Sigmoid colon (tissue), 7 donors: ENCODE measurements at places on chromosomes 11 and 22. TPM values are rescaled to one million over a fixed set of nuclear protein-coding genes. Genes with fewer than 3 reads are reported as not detected.

DNA sequence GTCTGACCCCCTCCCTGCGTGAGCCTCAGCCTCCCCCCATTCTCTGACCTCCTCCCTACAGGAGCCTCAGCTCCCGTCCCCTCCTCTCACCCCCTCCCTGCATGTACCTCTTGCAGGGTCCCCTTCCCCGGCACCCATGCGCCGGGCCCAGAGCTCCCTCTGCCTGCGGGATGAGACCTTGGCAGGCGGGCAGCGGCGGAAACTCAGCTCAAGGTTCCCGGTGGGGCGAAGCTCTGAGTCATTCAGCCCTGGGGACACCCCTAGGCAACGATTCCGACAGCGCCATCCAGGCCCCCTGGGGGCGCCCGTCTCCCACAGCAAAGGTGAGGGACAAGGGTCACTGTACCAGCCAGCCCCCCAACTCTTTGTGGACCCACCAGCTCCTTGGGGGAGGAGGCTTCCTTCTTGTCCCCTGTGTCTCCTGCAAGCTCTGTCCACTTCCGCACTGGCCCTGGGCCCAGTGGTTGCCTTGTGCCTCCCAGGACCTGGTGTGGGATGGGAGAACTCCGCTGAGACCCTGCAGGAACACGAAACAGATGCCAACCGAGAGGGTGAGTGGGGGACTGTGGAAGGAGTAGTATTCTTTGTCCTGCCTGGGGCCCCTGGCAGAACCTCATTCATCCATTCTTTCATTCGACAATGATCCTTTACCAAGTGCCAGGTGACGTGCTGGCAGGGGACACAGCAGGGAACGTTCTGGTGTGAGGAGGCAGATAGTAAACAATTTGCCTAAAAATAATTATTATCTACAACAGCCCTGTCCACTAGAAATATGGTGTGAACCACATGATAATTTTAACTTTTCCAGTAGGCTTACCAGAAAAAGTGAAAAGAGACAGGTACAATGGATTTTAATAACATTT is 3.7 kb upstream of the RPS6KA4 start:
- DNase-seq, result peak; percentile 89

The NXPE4 gene
- total RNA-seq, result not detected

DNA sequence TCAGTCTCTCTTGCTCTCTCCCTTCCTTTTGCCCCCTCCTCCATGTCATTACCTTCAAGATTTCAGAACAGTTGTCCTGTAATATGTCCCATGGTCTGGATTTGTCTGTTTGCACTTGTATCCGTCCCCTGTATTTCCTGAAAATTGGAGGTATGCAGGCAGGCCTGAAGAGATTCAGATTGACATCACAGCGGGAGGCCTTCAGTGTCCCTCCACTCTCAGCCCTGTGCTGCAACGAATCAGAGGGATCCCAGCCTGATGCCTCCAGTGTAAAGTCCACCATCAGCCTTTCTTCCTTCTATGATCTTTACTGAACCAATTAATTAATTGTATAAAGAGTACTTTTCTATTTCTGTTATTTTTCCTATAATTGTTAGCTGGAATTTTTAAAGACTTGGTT is 57.3 kb downstream of the ELMOD1 start:
- no peak for DNase-seq

DNA sequence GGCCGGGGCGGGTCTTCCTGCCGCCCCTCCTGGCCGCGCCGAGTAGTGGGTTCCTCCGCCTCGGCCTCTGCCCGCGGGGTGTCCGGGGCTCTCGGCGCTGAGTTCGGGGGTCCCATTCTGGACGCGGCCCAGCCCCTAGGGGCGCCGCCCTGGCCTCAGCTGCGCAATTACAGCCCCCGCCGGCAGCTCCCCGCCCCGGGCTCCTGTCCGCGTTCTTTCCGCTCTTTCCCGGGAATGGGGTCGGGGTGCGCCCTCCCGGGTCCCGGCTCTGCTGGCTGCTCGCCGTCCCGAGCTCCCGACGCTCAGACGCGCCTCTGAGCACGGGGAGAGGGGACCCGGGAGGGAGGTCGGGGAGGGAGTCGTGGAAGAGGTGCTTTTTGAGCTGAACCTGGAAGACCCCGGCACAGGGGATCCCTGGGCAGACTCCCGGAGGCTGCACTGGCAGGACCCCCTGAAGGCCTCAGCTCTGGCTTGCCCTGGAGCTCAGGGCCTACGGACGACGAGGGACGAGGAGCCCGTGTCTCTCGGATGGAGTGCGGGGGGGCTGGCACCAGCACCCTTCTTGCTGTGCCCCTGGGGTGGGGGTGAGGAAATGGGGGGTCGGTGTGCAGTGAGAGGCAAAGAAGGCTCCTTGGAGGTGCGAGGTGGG is 558 bp downstream of the TSPAN4 start:
- no peak for DNase-seq

DNA sequence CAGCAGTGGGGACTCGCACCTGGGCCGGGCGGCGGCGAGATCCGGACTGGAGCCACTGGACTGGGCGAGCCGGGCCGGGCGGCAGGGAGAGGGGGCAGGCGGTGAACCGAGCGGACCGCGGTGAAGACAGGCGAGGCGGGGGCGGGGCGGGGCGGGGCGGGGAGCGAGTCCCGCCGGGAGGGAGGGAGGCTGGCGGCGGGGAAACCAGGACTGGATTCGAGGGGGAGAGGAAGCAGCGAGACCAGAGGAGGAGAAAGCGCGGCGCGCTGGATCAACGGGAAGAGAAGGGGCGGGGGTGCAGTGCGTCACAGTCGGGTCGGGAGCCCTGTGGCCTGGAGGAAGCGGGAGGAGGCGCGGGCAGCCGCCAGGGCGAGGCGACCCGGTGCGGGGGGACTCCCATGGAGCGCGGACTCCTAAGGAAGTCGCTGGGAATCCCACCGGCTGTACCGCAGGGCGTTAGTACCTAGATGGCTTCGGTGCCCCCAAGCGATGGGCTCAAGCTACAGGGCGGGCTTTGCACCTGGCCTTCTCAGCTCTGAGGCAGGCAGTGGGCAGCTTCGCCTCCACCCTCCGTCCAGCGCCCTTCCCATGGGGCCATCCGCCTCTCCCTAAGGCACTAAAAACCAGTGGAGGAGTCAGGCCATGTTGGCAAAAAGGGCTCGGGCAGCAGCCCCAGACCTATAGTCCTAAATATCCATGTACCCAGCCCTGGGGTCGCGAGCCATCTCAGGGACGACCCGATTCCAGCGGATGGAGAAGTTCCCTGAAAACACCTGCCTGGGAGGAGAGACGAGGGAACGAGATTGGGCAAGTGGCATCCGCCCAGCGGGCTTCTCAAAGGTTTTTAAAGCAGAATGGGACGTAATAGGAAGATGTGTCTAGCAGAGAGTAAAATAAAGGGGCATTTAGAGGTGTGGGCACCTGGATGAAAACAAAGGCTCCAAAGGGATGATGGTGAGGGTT is at the start of gene TMEM121B:
Gene TMEM121B, minus strand, starts transcription at position 128 of the 963 bp plus-strand sequence. CDS start 233 bp downstream, outside the sequence.
- peak; percentile 76 for DNase-seq

DNA sequence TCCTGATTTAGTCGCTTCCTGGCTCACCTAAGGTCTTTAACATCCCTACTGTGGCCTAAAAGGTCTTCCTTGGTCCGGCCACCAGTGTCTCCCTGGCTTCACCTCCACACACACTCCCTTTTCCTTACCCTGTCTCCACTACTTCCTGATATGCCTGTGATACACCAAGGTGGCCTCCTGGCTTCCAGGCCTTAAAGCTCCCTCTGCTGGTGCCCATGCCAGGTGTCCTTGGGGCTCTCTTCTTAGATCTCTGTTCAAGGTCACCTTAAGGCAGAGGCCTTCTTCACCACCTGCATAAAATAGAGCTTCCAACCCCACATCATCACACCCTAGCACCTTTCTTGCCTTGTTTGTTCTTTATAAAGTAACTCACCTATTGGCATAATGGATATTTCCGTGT is 787.7 kb downstream of the NTM start:
- no peak for DNase-seq

GRCh38 chr11:76557466-76557865 is 112.6 kb downstream of the EMSY start:
- DNase-seq, result no peak

GRCh38 chr11:96197801-96198701 is 144.9 kb downstream of the MAML2 start:
- no peak for DNase-seq

- DNase-seq, result no peak
Measured at GRCh38 chr11:61505640-61506155, 2.9 kb upstream of the LRRC10B start.

The OR4A16 gene
- not detected for total RNA-seq

GRCh38 chr11:30956751-30957150 is 370.6 kb upstream of the MPPED2 start:
- no peak for DNase-seq

- DNase-seq, result no peak
Measured at GRCh38 chr11:108221911-108222573, 396 bp downstream of the NPAT start.

- peak; percentile 78 for DNase-seq
Measured at GRCh38 chr22:41780746-41781505, 19.6 kb upstream of the CCDC134 start.

The APOL4 gene
- total RNA-seq, result 14.0 TPM

DNA sequence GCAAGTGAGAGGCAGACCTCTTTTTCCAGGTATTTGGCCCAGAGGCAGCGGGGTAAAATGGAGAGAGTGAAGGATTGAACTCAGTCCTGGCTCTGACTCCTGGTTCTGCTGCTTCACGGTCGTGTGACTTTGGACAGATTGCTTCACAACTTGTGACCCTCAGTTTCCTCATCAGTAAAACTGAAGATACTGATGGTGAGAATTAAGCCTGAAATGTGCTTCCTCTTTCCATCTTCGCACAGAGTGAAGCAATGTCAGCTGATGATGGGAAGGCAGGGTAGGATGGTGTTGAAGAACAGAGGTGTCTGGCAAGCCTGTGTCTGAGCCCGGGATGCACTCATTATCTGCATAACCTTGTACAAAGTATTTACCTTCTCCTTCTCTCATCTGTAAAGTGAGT is 59.0 kb downstream of the UBASH3B start:
- no peak for DNase-seq

- DNase-seq, result no peak
Measured at GRCh38 chr11:133354069-133354468, 178.2 kb downstream of the OPCML start.

GRCh38 chr11:14308114-14308896 is 50.7 kb downstream of the RRAS2 start:
- DNase-seq, result no peak

DNA sequence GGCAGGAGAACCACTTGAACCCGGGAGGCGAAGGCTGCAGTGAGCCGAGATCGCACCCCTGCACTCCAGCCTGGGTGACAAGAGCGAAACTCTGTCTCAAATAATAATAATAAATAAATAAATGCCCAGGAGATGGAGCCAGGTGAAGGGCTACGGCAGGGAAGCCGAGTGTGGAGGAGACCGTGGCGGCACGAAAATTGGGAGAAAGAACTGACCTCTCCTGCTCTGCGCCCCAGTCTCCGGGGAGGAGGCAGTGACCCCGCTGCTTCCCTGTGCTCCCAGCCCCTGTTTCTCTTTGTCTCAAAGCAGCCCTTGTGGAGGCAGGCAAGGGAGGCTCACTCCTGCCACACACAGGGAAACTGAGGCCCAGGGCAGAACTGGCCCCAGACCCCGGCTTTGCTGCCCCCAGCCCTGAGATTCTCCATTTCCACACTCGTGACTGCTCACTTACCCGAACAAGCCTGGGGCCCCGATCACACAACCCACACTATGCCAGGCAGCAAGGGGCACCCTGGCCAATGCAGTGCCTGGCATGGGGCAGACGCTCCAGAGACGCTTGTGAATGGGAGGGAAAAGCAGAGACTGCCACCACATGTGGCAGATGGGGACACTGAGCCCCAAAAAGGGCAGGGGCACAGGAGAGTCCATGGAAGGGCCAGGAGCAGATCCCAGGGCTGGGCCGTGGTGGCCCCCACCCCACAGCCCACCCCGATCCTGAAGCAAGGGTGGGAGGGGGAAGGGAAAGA is 80.4 kb upstream of the PRR5 start:
- DNase-seq, result no peak
